ENCODE measurements at places on chromosomes 11 and 22. TPM values are rescaled to one million over a fixed set of nuclear protein-coding genes. Genes with fewer than 3 reads are reported as not detected.

GRCh38 chr22:44667829-44668189, 34.2 kb upstream of the PRR5 start:
- H3K27me3 ChIP-seq: no peaks in the 10 kb centered on the region
- H3K27ac ChIP-seq: peak overlapping the region; percentile 68
- H3K4me3 ChIP-seq: peak overlapping the region; percentile 66
- peaks cover 26% of the 10 kb centered on the region for H3K4me1 ChIP-seq
- DNase-seq: no peak
- no peaks in the 10 kb centered on the region for H3K36me3 ChIP-seq

DNA sequence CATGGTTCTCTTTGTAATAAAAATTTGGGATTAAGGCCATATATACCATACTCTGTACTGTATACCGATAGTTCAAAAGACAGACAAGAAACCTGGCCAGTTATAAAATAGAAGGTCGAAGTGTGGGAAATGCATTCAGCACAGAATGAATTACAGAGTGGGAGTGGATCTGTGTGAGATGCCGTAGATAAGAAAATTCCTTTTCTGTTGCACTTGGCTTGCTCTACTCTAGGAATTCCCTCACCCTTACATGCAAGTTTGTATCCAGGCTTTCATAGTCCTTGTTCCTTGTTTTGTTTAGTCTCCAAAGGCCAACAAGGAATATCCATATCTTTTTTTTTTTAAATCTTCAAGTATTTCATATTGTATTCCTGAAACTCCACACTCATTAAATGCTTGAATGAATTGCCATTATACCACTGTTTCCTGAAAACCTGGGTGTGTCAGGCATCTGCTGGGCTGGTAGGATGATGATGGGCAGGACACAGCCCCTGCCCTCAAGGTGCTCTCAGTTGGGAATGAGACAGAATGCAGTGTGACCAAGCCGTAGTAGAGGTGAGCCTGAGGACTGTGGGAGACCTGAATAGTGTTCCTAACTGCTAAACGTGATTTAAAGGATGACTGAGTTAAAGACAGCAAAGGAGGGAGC, 53.5 kb downstream of the TEAD1 start:
- no peak overlapping the region for H3K27ac ChIP-seq
- no peak for DNase-seq
- no peak overlapping the region for H3K4me3 ChIP-seq
- no peaks in the 10 kb centered on the region for H3K27me3 ChIP-seq
- H3K36me3 ChIP-seq: no peaks in the 10 kb centered on the region

- H3K4me3 ChIP-seq: no peak overlapping the region
- H3K4me1 ChIP-seq: peaks cover 8% of the 10 kb centered on the region
- DNase-seq: no peak
These were observed 138.1 kb downstream of the MAML2 start for GRCh38 chr11:96204721-96205459.

GRCh38 chr22:23115825-23116494, 25.8 kb downstream of the RSPH14 start:
- H3K27me3 ChIP-seq: no peaks in the 10 kb centered on the region
- no peak overlapping the region for H3K4me3 ChIP-seq
- DNase-seq: no peak
- no peaks in the 10 kb centered on the region for H3K4me1 ChIP-seq
- no peaks in the 10 kb centered on the region for H3K36me3 ChIP-seq

DNA sequence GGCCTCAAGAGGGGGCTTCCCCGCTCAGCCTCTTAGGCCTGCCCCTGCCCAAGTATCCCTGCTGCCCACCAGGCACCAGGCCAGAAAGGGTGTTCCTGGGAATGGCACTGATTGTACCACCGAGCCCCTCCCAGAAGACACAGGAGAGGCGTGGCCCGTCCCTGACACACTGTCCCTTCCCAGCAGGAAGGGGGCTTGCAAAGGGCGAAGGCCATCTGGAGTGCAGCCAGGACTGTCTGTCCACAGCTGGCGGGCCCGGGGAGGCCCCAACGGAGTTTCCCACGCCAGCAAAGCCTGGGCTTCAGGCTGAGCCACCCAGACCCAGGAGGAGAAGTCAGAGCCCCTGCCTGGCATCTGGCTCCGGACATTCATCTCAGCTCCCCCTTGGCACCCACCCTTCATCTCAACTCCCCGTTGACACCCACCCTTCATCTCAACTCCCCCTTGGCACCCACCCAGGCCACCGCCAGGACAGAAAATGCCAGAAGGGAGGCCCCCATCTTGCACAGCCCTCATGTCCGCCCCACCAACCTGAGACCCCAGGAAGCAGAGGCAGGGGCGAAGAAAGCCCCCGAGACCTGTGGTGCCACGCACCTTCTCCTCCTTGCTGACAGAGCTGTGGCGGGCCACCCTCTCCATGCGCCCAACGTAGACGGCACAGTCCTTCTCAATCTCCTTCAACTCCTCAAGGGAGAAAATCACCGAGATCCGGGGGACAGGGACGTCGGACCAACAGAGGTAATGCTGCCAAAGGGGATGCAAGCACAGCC, 19.4 kb downstream of the TUBGCP6 start:
- H3K27ac ChIP-seq: no peak overlapping the region
- no peaks in the 10 kb centered on the region for H3K4me1 ChIP-seq
- H3K36me3 ChIP-seq: peaks cover 65% of the 10 kb centered on the region

- H3K27me3 ChIP-seq: no peaks in the 10 kb centered on the region
- H3K4me1 ChIP-seq: no peaks in the 10 kb centered on the region
- no peak overlapping the region for H3K27ac ChIP-seq
- H3K36me3 ChIP-seq: peaks cover 61% of the 10 kb centered on the region
- no peak overlapping the region for H3K4me3 ChIP-seq
These were observed 47.6 kb upstream of the GCAT start for GRCh38 chr22:37760152-37760551.

DNA sequence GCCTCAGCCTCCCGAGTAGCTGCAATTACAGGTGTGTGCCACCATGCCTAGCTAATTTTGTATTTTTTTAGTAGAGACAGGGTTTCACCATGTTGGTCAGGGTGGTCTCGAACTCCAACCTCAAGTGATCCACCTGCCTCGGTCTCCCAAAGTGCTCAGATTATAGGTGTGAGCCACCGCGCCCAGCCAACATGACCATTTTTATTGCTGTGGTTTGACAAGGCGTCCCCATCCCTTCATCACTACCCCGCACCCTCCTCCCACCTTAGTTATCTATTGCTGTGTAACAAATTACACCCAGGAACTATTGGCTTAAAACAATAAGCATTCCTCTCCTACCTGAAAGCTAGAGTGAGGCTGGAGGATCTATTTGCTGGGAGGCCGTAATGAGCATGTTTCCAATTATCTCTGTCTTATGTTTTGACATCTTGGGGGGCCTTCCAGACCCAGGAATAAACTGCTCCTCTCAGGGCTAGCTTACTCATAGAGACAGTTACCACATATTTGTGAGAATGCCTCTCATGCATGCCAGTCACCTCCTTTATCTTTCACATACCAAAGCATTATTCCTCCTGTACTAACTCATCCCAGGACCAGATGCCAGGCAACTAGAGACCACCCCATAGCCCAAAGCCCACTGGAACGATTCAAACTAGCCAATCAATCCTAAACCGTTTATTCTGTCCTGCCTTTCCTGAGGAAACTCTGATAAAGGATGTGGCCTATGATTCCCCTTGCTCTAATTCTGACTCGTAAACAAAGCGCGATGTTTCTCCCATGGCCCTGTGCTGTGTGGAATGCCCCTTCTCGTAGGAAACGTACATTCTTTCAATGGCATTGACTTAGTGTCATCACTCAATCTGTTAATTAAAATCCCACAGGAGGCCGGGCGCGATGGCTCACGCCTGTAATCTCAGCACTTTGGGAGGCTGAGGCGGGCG, 19.4 kb downstream of the SNU13 start:
- H3K4me1 ChIP-seq: peaks cover 11% of the 10 kb centered on the region
- H3K27ac ChIP-seq: no peak overlapping the region
- no peaks in the 10 kb centered on the region for H3K27me3 ChIP-seq
- H3K36me3 ChIP-seq: peaks cover 7% of the 10 kb centered on the region
- no peak for DNase-seq
- no peak overlapping the region for H3K4me3 ChIP-seq

DNA sequence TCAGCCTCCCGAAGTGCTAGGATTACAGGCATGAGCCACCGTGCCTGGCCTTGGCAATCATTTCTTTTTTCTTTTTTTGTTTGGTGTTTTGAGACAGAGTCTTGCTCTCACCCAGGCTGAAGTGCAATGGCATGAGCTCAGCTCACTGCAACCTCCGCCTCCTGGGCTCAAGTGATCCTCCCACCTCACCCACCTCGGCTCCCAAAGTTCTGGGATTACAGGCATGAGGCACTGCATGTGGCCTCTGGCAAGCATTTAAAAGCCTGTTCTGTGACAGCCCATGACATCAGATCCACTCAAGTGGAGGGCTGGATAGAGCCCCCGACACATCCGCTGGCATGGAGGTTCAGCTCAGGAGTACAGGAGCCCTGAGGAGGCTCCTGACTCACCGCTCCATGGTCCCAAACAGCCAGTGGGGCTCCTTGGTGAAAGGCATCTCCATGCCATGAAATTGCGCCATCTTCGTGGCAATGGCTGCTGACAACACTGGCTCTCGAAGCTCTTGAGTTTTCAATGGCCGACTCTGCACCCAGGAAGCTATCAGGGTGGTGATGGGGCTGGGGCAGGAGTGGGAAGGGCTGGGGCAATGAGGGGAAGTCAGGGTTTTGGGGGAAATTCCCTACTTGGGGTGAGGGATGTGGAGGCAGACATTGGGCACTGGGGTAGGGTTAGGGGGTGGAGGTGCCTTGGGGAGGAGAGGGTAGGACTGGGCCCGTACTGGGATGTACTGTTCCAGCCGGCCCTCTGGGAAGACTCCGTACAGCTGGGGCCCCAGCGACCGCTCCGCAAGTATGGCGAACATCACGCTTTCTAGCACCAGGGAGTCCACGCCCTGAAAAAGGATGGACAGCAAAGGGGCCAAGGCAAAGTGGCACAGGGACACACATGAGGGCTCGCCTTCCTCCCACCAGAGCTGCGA, 1.4 kb downstream of the CHKB start:
- H3K36me3 ChIP-seq: peaks cover 6% of the 10 kb centered on the region
- H3K4me1 ChIP-seq: peaks cover 41% of the 10 kb centered on the region
- H3K4me3 ChIP-seq: peak overlapping the region; percentile 68
- peak overlapping the region; percentile 99 for H3K27ac ChIP-seq

GRCh38 chr11:130721736-130722135, 194.5 kb downstream of the SNX19 start:
- peaks cover 6% of the 10 kb centered on the region for H3K4me1 ChIP-seq
- H3K36me3 ChIP-seq: no peaks in the 10 kb centered on the region
- no peak for DNase-seq
- H3K27me3 ChIP-seq: no peaks in the 10 kb centered on the region
- H3K4me3 ChIP-seq: no peak overlapping the region
- no peak overlapping the region for H3K27ac ChIP-seq

- H3K4me1 ChIP-seq: peaks cover 18% of the 10 kb centered on the region
- peaks cover 6% of the 10 kb centered on the region for H3K27me3 ChIP-seq
- H3K4me3 ChIP-seq: no peak overlapping the region
- no peaks in the 10 kb centered on the region for H3K36me3 ChIP-seq
- no peak for DNase-seq
These were observed 1.8 kb downstream of the CALCB start for GRCh38 chr11:15075162-15075526.

- H3K27me3 ChIP-seq: no peaks in the 10 kb centered on the region
- DNase-seq: no peak
- no peaks in the 10 kb centered on the region for H3K36me3 ChIP-seq
- H3K4me1 ChIP-seq: no peaks in the 10 kb centered on the region
These were observed 241.2 kb downstream of the CASP12 start for GRCh38 chr11:104657083-104657482.

DNA sequence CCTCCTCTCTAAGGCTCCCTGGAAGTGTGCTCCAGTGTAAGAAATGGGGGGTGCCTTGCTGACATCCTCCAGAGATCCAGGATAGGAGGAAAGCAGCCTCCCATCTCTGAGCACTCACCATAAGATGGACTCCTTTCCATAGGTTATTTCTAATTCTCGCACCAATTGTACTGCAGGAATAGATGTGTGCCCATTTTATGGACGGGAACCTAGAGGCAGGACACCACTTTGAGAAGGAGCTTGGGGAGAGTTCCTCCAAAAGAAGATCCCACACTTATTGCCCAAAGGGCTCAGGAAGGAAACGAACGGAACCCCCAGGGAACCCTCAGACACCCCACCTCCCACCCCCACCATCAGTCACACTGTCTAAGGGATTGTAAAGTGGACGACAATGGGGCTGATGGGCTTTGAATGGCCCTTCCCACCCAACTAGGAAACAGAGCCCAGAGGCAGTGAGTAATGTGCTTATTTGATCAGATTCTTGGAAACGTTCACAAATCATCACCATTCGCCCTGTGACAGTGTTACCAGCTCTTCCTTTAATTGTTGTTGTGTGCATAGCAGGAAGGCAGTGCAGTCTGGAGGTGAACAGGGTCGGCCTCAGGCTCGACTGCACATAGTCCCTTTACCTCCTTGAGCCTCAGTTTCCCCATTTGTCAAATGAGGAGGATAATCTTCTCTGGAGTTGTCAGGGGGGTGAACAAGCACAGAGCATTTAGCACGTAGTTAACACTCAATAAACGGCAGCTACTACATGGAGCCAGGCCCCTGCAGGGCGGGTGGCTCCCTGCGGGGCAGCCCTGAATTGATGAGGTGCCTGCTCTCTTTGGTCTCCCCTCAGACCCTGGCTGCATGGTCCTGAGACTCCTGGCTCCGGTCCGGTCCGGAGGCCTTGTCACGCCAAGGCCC, 8.4 kb upstream of the MN1 start:
- no peaks in the 10 kb centered on the region for H3K36me3 ChIP-seq
- no peaks in the 10 kb centered on the region for H3K27me3 ChIP-seq
- DNase-seq: no peak
- H3K4me1 ChIP-seq: peaks cover 13% of the 10 kb centered on the region
- H3K27ac ChIP-seq: peak overlapping the region; percentile 26
- no peak overlapping the region for H3K4me3 ChIP-seq

- no peaks in the 10 kb centered on the region for H3K27me3 ChIP-seq
- no peak overlapping the region for H3K4me3 ChIP-seq
- no peaks in the 10 kb centered on the region for H3K4me1 ChIP-seq
- no peak for DNase-seq
- no peak overlapping the region for H3K27ac ChIP-seq
- H3K36me3 ChIP-seq: no peaks in the 10 kb centered on the region
These were observed 479.8 kb downstream of the OPCML start for GRCh38 chr11:133052537-133052936.

DNA sequence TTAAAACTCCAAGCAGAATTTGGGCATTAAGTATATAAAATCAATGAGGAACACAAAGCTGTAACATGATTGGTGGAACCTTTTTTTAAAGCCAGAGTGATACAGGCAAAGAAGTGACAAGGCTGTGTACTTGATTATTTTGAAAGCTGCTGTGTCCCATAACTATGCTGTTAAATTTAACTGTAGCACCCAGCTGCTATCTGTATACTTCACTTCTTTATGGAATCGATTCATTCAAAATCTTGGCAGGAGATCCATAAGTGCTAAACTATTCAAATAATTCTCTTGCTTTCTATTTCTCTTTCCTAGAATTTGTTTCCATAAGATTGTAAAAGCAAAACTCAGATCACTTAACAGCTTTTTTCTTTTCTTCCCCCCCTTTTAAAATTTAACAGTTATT, 231.7 kb downstream of the DYNC2H1 start:
- no peaks in the 10 kb centered on the region for H3K27me3 ChIP-seq
- H3K4me1 ChIP-seq: no peaks in the 10 kb centered on the region
- H3K36me3 ChIP-seq: no peaks in the 10 kb centered on the region
- no peak overlapping the region for H3K27ac ChIP-seq

- H3K27ac ChIP-seq: no peak overlapping the region
- no peak overlapping the region for H3K4me3 ChIP-seq
- no peaks in the 10 kb centered on the region for H3K36me3 ChIP-seq
These were observed 30.1 kb upstream of the RAG2 start for GRCh38 chr11:36628141-36628540.

Gene PHETA2
- 6.3 TPM for total RNA-seq

Gene AIP
- 16.8 TPM for total RNA-seq

Gene PATE2
- not detected for total RNA-seq

Gene ELFN2
- total RNA-seq: not detected

Gene KMT2A
- total RNA-seq: 30.5 TPM

All from esophagus squamous epithelium (tissue), 5 donors.